ENCODE measurements at places on chromosomes 1 and 21. TPM values are rescaled to one million over a fixed set of nuclear protein-coding genes. Genes with fewer than 3 reads are reported as not detected.

DNA sequence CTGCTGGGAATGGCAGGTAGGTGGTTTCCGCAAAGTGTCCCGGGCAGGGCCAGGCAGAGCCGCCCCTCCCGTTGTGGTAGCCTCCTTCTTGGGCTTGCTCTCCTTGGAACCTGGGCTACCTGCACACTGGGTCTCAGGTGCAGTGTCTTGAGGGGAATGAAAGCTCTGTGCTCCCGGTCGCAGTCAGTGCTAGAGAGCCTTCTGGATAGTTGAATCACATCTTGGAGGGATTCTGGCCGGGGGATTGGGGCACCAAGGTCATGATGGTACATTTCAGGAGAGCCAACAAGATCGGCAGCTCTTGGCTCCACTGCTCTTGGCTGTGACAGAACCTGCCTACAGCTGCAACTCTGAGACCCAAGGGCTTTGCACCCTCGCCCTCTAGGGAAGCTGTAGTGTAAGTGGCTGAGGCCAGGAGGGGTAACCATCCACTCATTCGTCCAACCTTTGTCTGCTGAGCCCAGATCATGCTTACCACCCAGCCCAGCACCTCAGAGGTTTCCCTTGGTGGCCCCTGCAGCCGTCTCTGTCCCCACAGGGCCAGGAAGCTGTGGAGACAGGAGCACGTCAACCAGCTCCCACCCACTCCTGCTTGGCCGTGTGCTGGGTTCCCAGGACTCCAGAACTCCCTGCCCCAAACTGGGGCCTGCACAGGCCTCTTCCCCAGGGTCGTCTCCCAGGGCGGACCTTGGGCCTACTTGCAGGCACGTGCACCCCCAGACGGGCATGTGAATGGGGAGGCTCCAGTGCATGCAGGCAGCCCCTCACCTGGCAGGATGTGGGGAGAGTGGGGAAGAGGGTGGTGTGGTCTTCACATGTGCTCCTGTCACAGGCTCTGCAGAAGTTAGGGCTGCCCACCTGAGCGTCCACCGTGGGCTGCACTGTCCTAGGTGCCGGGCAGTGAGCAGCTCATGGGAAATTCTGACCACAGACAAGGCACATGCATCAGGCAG, 40.0 kb downstream of the NTPCR start:
- no peaks in the 10 kb centered on the region for H3K4me1 ChIP-seq
- no peak for DNase-seq

DNA sequence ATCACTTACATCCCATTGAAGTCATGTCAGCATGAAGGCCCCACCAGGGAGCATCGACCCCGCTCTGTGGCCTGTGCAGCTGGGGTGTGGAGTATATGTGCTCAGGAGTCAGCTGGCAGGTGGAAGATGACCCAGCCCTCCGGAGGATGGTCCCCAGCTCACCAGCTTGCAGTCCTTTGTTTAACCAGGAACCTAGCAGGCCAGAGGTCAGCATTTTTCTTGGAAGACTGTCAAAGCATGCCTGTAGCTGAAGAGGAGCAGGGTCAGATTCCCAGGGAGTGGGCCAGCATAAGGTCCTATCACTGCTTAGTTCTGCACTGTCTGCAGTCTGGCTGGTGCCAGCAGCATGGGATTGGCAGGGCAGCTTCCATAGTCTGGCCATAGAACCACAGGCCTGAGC, 12.7 kb downstream of the NFASC start:
- no peak overlapping the region for H3K4me3 ChIP-seq
- H3K27me3 ChIP-seq = peaks cover 2% of the 10 kb centered on the region
- no peaks in the 10 kb centered on the region for H3K36me3 ChIP-seq
- DNase-seq = no peak
- no peak overlapping the region for H3K27ac ChIP-seq

- no peak overlapping the region for H3K27ac ChIP-seq
- no peaks in the 10 kb centered on the region for H3K4me1 ChIP-seq
- no peaks in the 10 kb centered on the region for H3K36me3 ChIP-seq
- no peaks in the 10 kb centered on the region for H3K27me3 ChIP-seq
- DNase-seq = no peak
Measured at GRCh38 chr1:214823311-214824117, 220.5 kb downstream of the CENPF start.

DNA sequence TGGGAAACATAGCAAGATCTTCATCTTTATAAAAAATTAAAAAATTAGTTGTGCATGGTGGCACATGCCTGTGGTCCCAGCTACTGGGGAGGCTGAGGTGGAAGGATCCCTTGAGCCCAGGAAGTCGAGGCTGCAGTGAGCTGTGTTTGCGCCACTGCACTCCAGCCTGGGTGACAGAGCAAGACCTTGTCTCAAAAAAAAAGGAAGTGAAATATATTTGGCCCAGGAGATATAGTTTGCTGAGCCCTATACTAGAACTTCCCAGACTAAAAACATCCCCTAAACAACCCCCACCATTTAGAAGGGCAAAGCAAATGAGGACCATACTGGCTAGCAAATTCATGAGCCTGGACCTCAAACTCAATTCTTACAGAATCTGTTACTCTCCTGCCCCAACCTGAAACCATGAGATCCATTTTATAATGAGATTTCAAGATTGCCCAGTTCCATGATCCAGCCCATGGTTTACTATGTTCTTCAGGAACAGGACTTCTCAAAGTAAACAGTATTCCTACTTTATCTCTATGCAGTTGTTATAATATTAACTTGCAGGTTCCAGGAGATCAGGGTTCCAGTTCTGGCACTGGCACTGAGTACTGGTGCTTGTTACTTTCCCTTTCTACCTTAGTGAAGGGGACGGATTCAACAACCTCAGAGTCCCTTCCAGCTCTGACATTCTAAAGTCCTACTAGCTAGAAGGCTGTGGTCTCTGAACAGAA, 48.9 kb upstream of the TADA1 start:
- H3K4me3 ChIP-seq = no peak overlapping the region
- H3K4me1 ChIP-seq = no peaks in the 10 kb centered on the region
- no peak for DNase-seq
- H3K27me3 ChIP-seq = peaks cover 38% of the 10 kb centered on the region
- H3K27ac ChIP-seq = no peak overlapping the region

DNA sequence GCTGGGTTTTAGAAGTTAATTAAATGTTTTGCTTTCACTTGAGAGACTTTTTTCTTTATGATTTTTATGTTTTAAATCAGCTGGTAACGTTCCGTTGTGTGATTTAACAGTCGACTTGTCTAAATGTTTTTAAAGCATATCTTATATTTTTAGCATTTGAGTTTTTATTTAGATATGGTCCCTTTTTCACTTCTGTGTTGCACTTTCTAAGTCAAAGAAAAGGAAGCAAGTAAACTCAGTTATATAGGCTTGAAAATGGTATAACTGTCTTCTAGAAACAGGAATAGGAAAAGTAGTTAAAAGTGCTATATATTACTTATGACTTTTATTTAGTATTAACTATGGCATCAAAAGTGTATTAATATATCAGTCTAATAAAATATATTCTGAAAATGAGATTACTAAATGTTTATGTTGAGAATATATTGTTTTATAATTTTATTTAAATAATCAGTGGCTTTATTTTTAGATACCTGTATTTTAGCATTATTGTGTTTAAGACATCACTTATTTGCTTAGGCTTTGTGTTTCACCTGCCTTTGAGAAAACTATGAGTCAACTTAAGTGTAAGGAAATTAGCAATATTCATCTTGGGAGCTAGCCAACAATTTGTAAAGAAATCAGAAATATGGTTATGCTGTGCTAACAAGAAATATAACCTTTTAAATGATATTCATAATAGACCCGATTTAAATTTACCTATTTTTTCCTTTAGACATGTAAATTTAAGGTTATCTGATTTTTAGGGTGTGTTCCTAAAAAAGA, 60.5 kb downstream of the RABGAP1L start:
- H3K27ac ChIP-seq = no peak overlapping the region
- DNase-seq = no peak
- H3K4me1 ChIP-seq = no peaks in the 10 kb centered on the region
- H3K4me3 ChIP-seq = no peak overlapping the region
- peaks cover 8% of the 10 kb centered on the region for H3K36me3 ChIP-seq

DNA sequence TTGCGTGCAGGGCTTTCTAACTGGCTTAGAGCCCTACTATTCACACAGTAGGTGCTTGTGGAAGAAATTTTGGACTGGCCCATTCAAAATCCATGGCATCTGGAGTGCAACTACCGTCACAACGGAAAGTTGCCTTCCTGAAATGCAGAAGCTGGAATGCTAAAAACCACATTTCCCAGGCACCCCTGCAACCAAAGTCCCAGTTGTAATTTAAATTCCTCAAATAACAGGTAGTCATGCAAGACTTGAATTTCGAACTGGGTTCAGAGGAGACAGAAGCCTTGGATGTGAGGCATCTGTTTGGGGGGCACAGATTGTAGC, 186.7 kb downstream of the TOMM20 start:
- H3K4me3 ChIP-seq = no peak overlapping the region
- H3K4me1 ChIP-seq = no peaks in the 10 kb centered on the region
- no peak overlapping the region for H3K27ac ChIP-seq
- no peaks in the 10 kb centered on the region for H3K36me3 ChIP-seq
- H3K27me3 ChIP-seq = no peaks in the 10 kb centered on the region
- no peak for DNase-seq

DNA sequence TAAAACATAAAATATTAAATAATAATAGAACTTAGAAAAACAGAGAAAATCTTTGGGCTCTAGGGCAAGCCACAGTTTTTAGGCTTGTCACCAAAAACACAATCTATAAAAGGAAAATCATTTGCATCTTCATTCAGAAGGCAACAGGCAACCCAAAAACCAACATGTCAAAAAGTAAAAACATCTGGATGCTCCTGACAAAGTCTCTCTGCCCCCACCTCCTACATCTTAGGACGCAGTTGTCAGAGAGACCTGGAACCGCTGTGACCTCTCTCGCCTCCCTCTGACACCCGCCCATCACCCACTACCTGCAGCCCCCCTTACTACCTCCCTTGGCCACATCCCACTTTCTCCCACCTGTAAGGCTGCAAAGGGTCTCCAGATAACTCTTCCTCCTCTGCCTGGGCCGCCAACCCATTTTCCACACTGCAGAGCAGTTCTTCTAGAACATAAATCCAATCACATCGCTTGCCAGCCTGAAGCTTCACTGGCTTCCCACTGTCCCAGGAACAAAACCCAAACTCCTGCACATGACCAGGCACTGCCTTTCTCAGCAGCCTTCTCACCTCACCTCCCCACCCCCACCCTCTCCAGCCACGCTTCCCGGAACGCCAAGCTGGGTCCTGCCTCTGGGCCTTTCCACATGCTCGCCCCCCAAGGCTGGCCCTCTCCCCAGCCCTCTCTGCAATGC, 14.7 kb downstream of the PRDM15 start:
- no peak overlapping the region for H3K4me3 ChIP-seq
- H3K4me1 ChIP-seq = peaks cover 6% of the 10 kb centered on the region
- H3K27me3 ChIP-seq = no peaks in the 10 kb centered on the region

- H3K36me3 ChIP-seq = no peaks in the 10 kb centered on the region
- H3K27ac ChIP-seq = no peak within 1 kb of the TSS
- H3K27me3 ChIP-seq = peaks cover 16% of the 10 kb centered on the region
- peak within 1 kb of the TSS; percentile 50 for H3K4me3 ChIP-seq
- peak; percentile 48 for DNase-seq
Measured at GRCh38 chr1:8317647-8318381, at the start of gene SLC45A1. SLC45A1 (plus strand) TSS chr1:8318114; CDS start chr1:8324330, 6,216 bp downstream.

- no peak overlapping the region for H3K27ac ChIP-seq
- no peaks in the 10 kb centered on the region for H3K27me3 ChIP-seq
- no peak overlapping the region for H3K4me3 ChIP-seq
- no peaks in the 10 kb centered on the region for H3K36me3 ChIP-seq
Measured at GRCh38 chr1:103211073-103211472, 102.8 kb upstream of the COL11A1 start.

- H3K4me1 ChIP-seq = no peaks in the 10 kb centered on the region
- H3K27ac ChIP-seq = no peak overlapping the region
- H3K4me3 ChIP-seq = no peak overlapping the region
- no peaks in the 10 kb centered on the region for H3K27me3 ChIP-seq
- no peaks in the 10 kb centered on the region for H3K36me3 ChIP-seq
Measured at GRCh38 chr1:170221031-170221430, 75.3 kb downstream of the NTMT2 start.

GRCh38 chr1:32405672-32406467, 11.6 kb upstream of the BSDC1 start:
- H3K27ac ChIP-seq = no peak overlapping the region
- H3K36me3 ChIP-seq = no peaks in the 10 kb centered on the region
- no peak overlapping the region for H3K4me3 ChIP-seq
- DNase-seq = no peak

GRCh38 chr21:37783016-37783415, 133.2 kb downstream of the KCNJ6 start:
- DNase-seq = no peak
- no peaks in the 10 kb centered on the region for H3K27me3 ChIP-seq
- H3K4me3 ChIP-seq = no peak overlapping the region
- no peaks in the 10 kb centered on the region for H3K4me1 ChIP-seq
- H3K36me3 ChIP-seq = no peaks in the 10 kb centered on the region

- no peaks in the 10 kb centered on the region for H3K4me1 ChIP-seq
- H3K4me3 ChIP-seq = no peak overlapping the region
- no peak overlapping the region for H3K27ac ChIP-seq
Measured at GRCh38 chr1:237258871-237259270, 216.9 kb downstream of the RYR2 start.

GRCh38 chr1:203461717-203462116, 13.9 kb upstream of the PRELP start:
- H3K4me1 ChIP-seq = peaks cover 10% of the 10 kb centered on the region
- no peaks in the 10 kb centered on the region for H3K27me3 ChIP-seq
- H3K4me3 ChIP-seq = no peak overlapping the region
- no peak overlapping the region for H3K27ac ChIP-seq

DNA sequence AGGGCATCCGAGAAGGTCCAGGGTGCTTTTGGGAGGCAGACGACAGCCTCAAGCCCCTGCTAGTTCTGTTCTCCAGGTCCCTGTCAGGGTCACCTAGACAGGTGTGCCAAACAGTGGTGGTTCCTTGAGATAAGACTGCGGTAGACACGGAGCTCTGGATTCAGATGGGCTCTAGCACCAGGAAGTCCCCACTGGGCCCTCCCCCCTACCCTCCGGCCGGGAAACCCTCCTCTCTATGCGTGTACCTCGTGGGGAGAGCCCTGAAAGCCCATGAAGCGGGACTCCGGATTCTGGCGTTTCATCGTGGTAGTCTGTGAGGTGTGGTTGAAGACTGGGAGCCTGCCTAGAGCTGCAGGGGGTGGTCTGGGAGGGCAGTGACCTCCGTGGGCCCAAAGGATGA, 2.1 kb upstream of the KCNA2 start:
- peaks cover 4% of the 10 kb centered on the region for H3K4me1 ChIP-seq
- no peaks in the 10 kb centered on the region for H3K36me3 ChIP-seq
- H3K27me3 ChIP-seq = peaks cover 81% of the 10 kb centered on the region
- H3K4me3 ChIP-seq = no peak overlapping the region
- H3K27ac ChIP-seq = no peak overlapping the region

Gene KMO
- 0.55 TPM for polyA plus RNA-seq

Gene ACOT7
- 28.8 TPM for polyA plus RNA-seq

Gene TTLL10
- polyA plus RNA-seq = 0.64 TPM

Gene FH
- 69.5 TPM for polyA plus RNA-seq

Gene S100A3
- not detected for polyA plus RNA-seq

Gene DISC1
- 2.4 TPM for polyA plus RNA-seq

Gene PPIE
- 73.0 TPM for polyA plus RNA-seq

Gene EDN2
- 0.51 TPM for polyA plus RNA-seq

Gene PAQR6
- 12.9 TPM for polyA plus RNA-seq

Gene FCRLB
- polyA plus RNA-seq = 0.60 TPM

Gene LCE6A
- polyA plus RNA-seq = not detected

Gene NR5A2
- 36.5 TPM for polyA plus RNA-seq
